Activated effector memory CD4-positive, alpha-beta T cell treated with Interleukin-2 at 50 U/mL for 16 hours (primary cell): ENCODE measurements at places on chromosomes 4 and X.

DNA sequence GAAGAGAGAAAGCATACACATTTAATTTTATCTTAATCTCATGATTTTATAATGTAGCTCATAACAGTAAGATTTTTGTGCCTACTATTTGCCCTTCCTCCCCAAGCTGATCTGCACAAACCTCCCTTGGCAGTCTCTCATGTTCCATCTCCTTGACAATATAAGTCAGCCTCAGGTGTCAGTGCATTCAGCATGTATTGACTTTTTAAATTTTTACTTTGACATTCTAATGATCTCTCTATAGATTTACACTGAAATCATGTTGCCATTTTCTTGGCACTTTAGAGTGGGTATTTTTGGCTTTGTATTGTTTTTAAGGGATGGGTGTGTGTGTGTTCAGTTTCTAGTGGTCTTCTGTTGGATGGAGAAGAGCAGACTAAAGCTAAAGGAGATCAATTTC, 505.3 kb upstream of the CPEB2 start:
- DNase-seq = no peak

- DNase-seq = no peak
Observed at GRCh38 chr4:20353646-20354045, 101.9 kb downstream of the SLIT2 start.

DNA sequence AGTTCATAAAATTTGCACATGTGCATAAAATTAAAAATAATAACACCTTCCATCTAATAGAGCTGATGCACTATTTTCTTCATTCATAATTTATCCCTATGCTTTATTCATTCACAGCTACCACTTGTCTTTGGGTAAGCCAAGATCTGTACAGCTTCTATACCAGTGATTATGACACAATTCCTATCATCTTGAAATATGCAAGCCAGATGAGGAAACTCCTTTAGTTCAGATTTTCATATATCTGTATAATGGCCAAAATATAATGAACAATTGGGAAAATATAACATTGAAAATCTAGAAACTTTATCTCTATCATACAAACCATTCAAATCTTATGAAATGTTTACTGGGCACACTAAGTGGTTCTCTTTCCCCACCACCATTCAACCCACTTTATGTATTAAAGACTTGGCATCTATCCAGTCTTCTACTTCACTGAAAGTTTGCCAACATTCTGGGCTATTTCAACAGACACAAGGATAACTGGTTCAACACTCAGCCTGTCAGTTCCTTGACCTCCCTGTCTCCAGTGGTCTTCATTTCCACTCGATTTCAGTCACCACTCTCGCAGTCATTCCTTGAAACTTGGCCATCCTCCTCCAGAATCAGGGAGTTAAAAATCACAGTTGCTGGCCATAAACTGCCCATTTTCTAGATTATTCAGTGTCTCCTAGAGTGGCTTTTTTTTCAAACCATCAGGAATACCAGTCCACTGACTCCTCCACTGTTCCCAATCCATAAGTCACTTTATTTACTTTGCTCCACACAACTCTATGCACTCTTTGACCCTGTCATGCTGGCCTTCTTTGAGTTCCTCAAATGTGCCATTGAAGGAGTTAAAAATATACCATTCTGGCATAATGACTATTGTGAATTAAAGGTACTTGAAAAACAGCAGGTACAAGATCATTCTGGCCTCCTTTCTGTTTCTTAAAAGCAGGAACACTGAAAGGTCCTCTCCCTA, 85.5 kb downstream of the CAMK2D start:
- no peak for DNase-seq

- no peak for DNase-seq
Observed at GRCh38 chrX:37672563-37672962, 13.0 kb upstream of the XK start.

DNA sequence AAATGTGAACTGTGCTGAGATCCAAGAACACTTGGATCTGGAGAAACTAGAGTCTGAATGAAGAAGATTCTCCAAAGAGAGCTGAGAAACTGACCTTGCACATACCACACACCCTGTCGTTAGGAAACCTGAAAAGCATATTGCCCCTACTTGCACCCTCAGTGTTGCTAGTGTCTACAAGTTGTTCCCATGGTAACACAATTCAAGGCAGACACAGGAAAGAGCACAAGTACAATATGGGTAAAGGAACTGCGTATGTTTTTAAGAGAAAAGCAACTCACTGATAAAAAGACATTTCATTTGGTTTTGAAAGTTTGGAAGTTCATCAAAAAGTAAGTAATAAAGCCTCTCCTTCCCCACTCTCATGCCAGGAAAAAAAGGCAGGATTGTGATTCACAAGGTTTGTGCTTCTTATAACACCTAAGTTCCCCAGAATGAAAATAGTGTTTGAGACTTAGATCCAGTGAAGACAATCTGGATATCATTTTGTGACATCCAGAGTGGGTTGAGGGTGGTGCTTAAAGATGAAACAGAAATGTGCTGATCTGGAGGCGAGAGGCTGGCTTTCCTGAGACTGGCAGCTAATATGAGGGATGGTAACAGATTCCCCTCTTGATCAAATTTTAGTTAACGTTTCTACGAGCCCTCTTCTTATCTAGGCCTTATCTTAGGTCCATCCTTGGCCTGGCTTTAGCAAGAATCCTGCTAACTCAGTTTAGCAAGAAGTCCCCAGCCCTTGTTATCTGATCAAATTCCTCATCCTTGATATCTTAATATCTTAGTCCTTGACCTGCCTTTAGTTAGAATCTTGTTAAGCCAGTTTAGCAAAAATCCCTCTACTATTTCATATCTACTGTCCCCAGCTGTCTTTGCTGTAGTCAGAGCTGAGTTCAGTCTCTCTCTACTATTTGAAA, 42.3 kb downstream of the NIPAL1 start:
- DNase-seq = no peak

- no peak for DNase-seq
Observed at GRCh38 chr4:151569650-151570049, 160.7 kb downstream of the FHIP1A start.

DNA sequence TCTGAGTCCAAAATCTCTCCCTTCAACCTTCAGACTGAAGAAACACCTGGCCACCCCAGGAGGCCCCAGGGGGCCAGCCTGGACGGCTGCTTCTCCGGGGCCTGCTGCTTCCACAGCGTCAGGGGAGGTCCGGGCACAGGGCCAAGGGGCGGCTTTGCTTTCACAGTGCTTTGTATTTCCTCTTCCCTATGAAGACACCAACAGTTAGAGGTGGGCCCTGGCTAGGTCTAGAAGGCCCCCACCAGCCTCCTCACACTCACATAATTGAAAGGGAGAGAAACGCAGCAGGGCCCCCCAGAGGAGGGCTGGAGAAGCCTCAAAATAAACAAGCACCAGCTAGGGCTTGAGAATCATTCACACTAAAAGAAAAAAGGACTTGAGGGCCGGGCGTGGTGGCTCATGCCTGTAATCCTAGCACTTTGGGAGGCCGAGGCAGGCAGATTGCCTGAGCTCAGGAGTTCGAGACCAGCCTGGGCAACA, 17.8 kb downstream of the SCD5 start:
- DNase-seq = no peak

DNA sequence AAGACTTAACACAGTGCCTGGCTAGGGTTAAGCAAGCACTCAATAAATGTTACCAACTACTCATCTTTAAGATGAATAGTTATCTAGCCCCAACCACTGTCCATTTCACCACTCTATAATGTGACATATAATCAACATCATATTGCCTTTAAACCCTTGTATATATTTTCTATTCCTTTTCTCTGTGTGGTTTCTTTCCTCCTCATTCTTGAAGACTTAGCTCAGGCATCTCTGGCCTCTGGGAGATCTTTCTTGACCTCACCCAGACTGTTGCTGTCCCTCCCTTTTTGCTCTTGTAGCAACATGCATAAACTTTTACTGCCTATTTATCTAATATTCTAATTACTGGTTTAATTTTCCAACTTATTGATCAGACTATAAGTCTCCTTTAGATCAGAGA, 249.9 kb upstream of the MAB21L2 start:
- DNase-seq = no peak

GRCh38 chrX:144716187-144716586, 531.1 kb upstream of the SPANXN1 start:
- no peak for DNase-seq

- no peak for DNase-seq
Observed at GRCh38 chr4:111631215-111631999, 513.8 kb upstream of the FAM241A start.

DNA sequence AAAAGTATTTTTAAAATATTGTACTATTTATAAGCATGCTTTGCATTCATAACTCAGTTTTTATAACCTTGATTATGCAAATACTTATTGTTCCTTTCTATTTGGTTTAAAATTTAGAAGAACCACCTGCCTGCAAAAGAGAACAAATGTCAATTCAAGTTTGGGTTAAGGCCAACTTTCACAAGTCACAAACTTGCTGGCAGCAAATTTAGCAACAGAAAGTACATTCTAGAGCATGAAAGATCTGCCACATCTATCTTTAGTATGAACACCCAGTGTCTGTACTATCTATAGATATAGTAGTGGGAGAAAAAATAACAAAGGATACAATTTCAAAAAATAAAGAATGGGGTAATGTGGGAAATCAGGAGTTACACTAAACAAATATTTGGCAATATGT, 1014.2 kb downstream of the C4orf33 start:
- no peak for DNase-seq

DNA sequence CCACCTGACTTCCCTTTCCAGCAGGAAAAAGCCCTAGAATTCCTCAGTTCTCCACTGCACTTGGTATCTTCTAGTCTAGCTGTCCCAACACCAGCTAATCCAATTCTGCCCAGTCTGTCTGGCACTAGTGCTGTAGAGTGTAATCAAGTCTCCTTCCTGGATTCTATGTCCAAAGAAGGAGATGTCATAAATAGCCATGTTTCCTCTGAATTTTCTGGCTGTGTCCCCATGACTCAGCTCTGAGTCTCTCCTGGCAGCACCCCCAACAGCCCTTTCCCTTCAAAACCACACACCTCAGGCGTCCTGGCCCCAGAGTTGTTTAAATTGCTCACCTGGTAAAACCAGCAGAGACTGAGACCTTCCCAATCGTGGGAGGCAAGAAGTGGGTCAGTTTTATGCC, 197.2 kb downstream of the GRXCR1 start:
- DNase-seq = no peak

DNA sequence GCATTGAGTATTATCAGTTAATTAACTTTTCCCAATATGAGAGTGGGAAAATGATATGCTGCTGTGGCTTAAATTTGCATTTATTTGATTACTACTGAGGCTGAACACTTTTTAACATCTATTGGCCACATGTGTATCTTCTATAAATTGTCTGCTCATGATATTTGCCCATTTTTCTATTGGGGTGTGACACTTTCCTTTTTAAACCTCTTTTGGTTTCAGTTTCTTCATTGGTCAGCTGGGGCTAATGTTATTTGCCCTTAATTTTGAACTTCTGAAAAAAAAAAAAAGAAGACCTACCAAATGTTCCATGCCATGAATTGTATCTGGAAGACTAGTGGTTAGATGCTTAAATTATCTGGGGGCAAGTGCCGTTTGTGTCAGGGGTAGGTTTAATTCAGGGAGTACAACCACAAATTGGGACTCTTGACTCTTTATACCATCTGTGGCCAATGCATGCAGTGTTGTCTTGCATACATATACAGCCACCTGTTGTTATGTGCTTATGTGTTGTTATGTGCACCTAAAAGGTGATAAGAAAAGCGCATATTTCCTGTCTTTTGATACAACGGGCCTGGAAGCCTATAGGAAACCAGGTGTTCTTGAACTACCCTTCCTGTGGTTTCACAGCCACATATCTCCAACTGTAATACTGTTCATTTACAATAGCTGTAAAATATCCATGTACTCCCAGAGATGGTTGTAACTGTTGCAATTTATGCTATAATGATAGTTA, 49.0 kb downstream of the SH2D1A start:
- DNase-seq = no peak

DNA sequence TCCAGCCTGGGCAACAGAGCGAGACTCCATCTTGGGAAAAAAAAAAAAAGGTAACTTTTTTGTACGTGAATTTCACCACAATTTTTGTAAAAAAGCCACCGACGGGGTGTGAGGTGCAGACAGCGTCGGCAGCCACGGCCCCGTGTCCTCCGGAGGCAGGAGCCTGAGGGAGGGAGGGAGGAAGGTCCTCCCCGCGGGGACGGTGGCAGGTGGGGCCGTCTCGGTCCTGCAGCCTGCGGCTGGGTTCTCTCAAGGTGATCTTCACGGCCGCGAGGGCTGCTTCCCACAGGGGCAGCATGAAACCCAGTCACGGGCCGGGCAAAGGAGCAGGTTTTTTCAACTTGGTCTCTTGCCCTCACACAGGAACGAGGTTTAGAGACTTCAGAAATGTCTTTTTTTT, 14.0 kb downstream of the PLCXD1 start:
- no peak for DNase-seq

DNA sequence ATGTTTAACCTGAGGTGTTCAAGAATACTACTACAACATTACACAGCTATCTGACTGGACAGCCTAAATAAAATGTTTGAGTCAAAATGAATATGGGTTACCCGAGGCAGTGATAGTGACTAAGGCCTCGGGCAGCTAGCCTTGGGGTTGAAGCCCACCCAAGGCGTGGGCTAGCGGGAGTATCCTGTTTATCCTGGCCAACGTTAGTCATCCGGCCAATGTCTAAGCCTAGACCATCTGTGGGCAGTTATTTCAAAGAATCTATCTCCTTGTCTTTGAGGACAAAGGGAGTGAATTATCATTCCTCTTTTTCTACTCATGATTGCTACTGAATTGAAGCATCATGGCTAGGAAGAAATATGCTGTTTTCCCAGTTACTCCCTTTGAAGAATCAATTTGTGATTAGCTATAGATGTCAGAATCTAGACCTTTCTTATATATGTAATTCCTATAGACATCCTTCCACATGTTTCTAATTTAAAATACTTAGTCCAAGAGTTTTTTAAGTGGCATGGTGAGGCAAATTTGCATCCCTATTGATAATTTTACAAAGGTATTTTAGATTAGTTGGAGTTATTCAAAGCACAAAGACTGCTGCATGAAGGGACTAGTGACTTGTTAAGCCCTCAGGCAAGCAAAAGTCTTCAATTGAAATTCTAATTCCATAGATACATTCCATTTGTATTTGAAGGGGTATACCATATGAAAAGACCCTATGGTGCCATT, 6.0 kb upstream of the PDGFC start:
- DNase-seq = no peak

GRCh38 chrX:69173906-69174305, 8.7 kb upstream of the PJA1 start:
- DNase-seq = no peak

DNA sequence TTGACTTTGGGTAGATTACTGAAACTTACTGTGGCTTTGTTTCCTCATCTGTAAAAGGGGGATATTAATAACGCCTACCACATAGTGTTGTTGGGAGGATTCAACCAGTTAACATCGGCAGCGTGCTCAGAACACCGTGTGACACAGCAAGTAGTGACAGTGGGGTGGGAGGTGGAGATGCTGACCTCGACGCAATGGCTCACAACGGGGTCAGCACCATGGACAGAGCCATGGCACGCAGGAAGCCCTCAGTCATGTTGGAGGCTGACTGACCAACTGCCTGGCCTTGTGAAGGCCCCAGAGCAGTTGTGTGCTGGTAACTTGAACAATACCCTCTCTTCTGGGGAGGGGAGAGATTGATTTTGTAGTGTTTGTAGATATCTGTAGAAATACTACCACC, 93.2 kb downstream of the WFS1 start:
- no peak for DNase-seq
